ENCODE measurements at places on chromosomes 1 and 21. TPM values are rescaled to one million over a fixed set of nuclear protein-coding genes. Genes with fewer than 3 reads are reported as not detected.

ADSS2 gene
- 55.2 TPM for polyA plus RNA-seq

CLCA1 gene
- not detected for polyA plus RNA-seq

VWA5B1 gene
- 0.57 TPM for polyA plus RNA-seq

DOP1B gene
- polyA plus RNA-seq: 6.3 TPM

ADORA1 gene
- 2.4 TPM for polyA plus RNA-seq

GFI1 gene
- 0.67 TPM for polyA plus RNA-seq

ROR1 gene
- polyA plus RNA-seq: 93.7 TPM

RASSF5 gene
- polyA plus RNA-seq: 11.8 TPM

SLC5A9 gene
- polyA plus RNA-seq: 6.7 TPM

MED8 gene
- polyA plus RNA-seq: 38.7 TPM

KIF21B gene
- 7.6 TPM for polyA plus RNA-seq

EDARADD gene
- 6.7 TPM for polyA plus RNA-seq
